ENCODE measurements at places on chromosomes 1 and 21.

DNA sequence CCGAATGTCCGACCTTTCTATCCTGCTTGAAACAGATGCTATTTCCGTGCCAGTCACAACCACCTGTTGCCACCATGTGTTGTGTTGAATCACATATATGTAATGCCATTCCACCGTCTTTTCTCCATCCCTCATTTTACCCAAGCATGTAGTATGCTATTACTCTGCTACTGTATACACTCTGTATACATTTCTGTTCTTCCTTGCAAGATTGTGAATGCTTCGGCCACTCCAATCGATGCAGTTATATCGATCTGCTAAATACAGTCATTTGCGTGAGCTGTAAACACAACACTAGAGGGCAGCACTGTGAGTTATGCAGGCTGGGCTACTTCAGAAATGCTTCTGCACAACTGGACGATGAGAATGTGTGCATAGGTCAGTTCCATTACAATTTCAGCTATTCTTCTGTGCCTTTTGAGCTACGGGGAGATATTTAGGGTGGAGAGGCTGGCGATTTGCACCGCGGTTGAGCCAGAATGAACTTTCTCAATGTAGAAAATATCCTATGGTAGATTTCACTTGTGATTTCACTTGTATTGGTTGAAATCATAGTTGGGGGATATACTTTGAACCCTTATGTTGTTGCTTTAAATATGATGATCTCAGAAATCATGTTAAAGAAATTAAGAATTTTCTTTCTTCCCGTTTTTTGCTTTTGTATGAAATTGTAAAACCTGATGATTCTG, 289.8 kb downstream of the NTNG1 start:
- peak; percentile 21 for DNase-seq

DNA sequence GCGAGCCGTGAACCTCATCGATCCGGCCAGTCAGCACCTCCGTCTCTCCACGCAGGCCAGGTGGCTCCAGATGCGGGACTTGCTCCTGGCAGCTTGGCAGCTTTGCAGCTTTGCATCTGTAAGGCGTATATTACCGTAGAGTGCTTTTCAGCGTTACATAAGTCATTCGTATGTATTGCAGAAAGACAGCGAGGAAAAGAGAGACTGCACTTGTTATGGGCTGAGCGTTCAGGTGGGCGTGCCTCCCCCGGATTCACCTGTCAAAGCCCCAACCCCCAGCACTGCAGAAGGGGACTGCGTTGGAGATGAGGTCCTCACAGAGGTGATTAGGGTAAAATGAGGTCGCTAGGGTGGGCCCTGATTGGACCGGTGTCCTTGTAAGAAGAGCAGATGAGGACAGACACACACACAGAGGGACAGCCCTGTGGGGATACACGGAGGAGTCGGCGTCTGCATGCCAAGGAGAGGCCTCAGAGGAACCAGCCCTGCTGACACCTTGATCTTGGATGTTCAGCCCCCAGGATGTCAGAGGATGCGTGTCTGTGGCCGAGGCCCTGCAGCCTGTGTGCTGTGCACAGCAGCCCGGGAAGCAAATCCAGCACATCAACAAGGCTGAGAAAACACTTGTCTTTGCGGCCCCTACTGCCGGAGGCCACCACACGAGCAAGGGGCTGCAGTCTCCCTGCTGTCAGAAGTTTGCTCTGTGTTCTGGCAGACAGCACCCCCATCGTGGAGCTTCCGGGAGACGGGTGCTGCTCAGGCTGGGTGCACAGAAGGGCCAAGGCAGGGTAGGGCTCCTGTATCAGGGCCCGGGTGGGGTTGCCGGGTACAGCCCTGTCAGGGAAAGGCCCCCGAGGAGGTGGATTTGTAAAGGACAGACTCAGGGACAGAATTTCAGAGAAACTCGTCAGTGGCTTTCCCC, 10.9 kb upstream of the AGPAT3 start:
- no peak for DNase-seq

GRCh38 chr1:84376000-84376910, 22.0 kb upstream of the DNASE2B start:
- no peak for DNase-seq

- no peak for DNase-seq
Observed at GRCh38 chr1:154838988-154839387, 31.1 kb downstream of the KCNN3 start.

GRCh38 chr1:182897696-182898095, 55.3 kb downstream of the SHCBP1L start:
- DNase-seq = no peak

GRCh38 chr1:87714278-87714677, 385.6 kb downstream of the LMO4 start:
- no peak for DNase-seq

DNA sequence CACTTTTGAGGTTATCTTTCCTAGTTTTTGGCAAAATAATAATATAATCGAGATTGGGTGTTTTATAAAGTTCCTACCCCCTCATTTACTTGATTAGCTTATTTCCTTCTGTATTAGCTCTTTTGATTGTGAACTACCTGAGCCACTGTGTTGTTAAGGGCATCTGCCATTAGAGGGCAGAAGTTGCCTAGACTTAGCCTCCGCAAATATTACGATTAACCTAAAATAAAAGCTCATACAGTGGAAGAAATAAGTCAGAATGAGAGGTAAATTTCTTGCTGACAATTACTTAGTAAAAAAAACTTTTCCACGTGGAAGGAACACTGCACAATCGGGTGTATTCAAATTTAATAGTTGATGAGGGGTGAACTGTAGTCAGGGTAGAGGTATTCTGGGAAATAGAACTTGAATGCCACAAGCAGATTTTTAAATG, 2.3 kb downstream of the H3-3A start:
- peak; percentile 59 for DNase-seq

- no peak for DNase-seq
Observed at GRCh38 chr1:220521778-220522177, 6.2 kb upstream of the MARK1 start.

- DNase-seq = no peak
Observed at GRCh38 chr1:187092104-187092503, 263.4 kb downstream of the PLA2G4A start.

GRCh38 chr1:208787219-208787618, 543.0 kb upstream of the PLXNA2 start:
- no peak for DNase-seq

- no peak for DNase-seq
Observed at GRCh38 chr1:243271996-243272395, 16.2 kb downstream of the SDCCAG8 start.

GRCh38 chr1:52636721-52637695, 4.0 kb downstream of the SHISAL2A start:
- no peak for DNase-seq

DNA sequence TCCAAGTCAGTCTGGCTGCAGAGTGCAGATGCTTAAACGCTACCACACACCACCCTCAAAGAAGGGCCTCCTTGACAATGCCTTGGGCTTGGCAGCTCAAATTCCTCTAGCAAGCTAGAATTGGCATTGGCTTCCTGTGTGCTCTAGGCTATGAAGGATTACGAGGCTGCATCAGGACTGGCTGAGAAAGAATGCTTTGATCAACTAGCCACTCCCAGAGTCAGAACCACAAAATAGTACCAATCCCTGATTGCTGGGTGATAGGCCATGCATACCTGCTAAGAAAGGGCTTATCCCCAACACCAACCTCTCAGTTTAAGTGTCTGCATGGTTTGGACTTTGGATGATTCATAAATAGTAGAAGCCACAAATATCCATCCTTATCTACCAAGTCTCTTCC, 504.9 kb downstream of the OMA1 start:
- no peak for DNase-seq

GRCh38 chr21:27704567-27705166, 737.8 kb upstream of the ADAMTS5 start:
- no peak for DNase-seq

- no peak for DNase-seq
Observed at GRCh38 chr1:231172411-231172810, 10.6 kb downstream of the TRIM67 start.

GRCh38 chr1:4702464-4702863, 48.1 kb downstream of the AJAP1 start:
- DNase-seq = no peak

- DNase-seq = no peak
Observed at GRCh38 chr1:172483448-172483847, 39.6 kb upstream of the PIGC start.

DNA sequence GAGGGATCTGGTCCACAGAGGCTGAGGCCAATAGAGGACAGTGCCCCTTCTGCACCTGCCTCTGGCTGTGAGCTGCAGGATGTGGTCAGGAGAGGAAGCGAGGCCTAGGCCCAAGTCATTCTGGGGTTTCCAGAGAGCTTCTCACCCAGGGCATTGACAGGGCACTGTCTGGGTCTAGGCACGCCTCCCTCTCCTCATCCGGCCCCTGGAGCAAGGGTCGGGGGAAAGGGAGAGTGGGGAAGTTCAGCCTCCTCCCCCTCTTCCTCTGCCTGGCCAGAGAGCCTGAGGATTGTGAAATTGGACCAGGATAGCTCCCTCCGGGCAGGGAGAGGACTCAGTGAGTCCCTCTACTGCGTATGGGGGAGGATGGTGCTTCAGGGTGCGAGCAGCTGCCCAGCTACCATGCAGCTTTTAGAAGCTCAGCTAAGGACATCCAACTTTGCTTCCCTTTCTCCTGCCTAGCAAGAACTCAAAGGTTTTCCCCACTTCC, 6.3 kb upstream of the INAVA start:
- no peak for DNase-seq

- no peak for DNase-seq
Observed at GRCh38 chr1:192475329-192475728, 100.2 kb upstream of the RGS1 start.

GRCh38 chr1:158058237-158058985, 65.0 kb downstream of the KIRREL1 start:
- no peak for DNase-seq

DNA sequence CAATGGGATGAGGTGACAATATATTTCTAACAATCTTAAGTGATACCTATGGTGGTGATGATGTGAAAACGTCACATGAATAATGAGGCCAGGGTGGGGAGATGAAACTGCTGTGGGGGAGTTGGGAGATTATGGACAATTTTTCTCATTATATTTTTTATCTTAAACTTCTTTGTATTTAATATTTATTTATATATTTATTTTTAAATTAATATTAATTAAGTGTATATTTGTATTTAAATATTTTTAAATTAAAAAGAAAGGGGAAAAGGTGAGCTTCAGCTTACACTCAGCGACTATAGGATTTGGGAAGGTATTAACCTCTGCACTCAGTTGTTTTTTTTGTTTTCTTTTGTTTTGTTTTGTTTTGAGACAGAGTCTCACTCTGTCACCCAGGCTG, 158.7 kb downstream of the PSMG1 start:
- no peak for DNase-seq

- DNase-seq = no peak
Observed at GRCh38 chr1:115323366-115324004, 14.6 kb downstream of the NGF start.

- no peak for DNase-seq
Observed at GRCh38 chr1:231184891-231185290, 23.0 kb downstream of the TRIM67 start.

- DNase-seq = no peak
Observed at GRCh38 chr1:22450351-22451021, 1.2 kb upstream of the ZBTB40 start.

DNA sequence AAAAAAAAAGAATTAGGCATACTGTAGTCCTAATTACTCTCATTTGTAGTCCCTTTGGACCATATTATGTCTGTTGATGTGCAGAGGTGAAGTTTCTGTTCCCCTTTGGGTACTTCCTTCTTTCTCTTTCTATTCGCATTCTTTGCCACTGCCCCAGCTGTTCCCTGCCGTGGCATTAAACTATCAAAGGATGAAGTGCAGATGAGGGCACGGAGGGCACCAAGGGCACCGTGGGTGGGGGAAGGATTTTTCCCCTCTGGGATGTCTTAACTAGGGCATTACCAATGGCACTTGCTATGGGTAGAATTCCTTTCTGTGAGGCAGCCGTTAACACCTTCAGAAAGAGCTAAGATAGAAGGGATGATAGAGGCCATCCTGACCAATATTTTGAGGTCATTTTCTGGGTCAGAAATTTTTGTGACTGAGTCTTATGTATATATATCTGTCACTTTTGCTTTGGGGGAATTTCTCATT, 4.9 kb upstream of the MAPKAPK2 start:
- no peak for DNase-seq

- no peak for DNase-seq
Observed at GRCh38 chr1:56844545-56845136, 10.0 kb upstream of the C8A start.

DNA sequence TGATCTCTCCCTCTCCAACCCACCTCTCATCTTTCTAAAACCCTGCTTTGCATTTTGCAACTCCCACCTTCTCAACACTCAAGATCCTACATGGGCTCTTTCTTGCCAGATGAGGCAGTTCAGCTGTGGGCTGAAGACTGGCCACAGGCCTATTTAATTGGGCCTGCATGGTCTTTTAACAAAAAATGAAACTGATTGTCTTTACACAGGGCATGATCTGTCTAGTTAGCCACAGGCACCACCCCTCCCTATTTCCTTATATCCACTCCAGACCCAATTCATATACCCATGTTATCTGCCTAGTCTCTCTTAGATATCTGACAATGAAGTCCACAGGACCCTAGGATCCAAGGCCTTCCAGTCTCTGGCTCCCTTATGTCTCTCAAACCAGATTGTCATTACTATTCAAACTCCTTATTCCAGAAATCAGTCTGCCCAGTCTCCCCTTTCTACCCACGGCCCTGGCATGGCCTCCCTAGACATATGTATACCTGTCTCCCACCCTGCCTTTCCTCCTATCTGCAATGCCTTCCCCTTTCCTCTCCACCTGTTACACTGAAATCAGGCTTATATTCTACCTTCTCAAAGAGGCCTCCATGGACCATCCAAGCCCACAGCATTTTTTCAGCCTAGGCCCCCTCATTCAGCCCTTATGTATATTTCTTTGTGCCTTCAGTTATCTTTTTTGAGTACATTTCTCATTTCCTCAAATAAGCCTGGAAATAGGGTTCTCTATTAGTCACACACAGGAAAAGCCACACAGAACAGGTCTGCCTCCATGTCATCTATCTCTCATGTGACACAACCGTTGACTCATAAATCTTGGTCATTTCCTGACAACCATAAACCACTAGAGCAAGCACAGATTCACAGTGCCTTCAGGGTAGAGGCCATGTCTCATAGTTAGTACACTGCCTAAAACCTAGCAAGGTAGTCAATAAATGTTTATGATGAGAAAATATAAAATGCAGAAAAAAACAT, 39.0 kb downstream of the LPAR3 start:
- DNase-seq = peak; percentile 36

- DNase-seq = no peak
Observed at GRCh38 chr1:53582211-53583020, 123.2 kb downstream of the DMRTB1 start.

- DNase-seq = no peak
Observed at GRCh38 chr1:116983678-116984077, 17.9 kb upstream of the CD101 start.

GRCh38 chr1:19006000-19006399, 49.5 kb upstream of the IFFO2 start:
- DNase-seq = no peak
